ENCODE measurements at places on chromosomes 2 and 18.

DNA sequence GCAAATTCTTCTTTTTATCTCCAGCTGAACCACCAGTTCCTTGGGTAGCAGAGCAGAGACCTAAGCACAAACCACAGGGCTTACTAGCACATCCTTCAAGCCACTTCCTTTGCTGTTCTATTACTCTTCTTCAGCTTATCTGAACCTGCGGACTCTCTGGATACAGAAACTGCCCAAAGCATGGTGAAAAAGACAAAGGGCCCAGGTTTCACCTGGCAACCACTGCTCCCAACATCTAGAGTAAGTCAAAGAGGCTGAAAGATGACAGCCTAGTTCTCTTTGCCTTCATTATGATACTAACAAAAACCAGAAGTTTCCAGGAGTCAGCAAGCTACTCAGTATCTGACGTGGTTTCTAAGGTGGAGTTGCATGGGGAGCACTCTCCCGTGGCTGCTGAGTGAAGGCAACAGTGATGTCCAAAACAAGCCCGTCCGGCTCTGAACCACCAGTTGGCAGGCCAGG is 43.4 kb downstream of the KANSL3 start:
- DNase-seq, result no peak

GRCh38 chr18:2923464-2923863 is 76.7 kb downstream of the EMILIN2 start:
- no peak for DNase-seq

DNA sequence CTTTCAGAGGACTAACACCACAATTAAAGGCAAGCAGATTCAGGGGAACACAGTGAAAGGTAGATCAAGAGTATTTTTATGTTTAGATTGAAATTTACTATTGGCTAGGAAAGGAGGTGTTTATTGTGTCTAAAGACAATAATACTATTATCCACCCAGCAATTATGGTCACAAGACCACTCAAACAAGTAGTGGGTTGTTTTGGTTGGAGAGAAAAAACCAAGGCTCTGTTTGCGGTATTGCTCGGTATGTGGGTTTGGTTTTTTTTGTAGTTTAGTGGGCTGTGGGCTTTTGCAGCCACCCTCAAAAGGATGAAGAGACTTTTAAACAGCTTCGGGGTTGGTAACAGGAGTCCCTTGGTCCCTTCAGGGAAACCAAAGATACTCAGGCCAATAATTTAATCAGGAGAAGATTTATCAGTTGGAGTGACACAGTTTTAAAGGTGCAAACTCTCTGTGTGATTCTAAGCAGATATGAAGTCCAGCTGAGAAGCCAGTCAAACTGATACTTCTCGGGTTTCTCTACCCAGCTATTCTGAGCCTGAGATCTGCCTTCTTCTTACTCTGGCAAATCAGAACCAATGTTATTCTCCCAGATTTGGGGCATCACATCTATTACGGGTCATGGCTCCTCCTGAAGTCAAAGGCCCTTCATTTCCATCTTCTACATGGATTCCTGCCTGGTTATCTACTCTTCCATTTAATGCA is 55.3 kb downstream of the DCC start:
- DNase-seq, result no peak

DNA sequence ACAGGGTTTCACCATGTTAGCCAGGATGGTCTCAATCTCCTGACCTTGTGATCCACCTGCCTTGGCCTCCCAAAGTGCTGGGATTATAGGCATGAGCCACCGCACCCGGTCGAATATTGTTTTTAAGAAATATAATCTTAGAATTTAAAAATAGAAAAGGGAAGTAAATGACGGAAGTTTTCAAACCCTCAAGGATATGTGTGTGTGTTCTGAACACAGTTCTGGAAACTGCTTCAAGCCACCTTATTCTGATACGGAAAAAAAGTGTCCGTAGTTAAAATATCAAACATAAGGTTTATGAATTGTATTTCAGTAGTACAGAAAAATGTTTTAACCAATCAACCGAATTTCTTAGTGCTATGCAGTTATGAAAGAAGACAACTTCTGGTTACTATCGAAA is 115.9 kb downstream of the UPP2 start:
- no peak for DNase-seq

- no peak for DNase-seq
Observed at GRCh38 chr18:484749-485464, 15.6 kb downstream of the COLEC12 start.

DNA sequence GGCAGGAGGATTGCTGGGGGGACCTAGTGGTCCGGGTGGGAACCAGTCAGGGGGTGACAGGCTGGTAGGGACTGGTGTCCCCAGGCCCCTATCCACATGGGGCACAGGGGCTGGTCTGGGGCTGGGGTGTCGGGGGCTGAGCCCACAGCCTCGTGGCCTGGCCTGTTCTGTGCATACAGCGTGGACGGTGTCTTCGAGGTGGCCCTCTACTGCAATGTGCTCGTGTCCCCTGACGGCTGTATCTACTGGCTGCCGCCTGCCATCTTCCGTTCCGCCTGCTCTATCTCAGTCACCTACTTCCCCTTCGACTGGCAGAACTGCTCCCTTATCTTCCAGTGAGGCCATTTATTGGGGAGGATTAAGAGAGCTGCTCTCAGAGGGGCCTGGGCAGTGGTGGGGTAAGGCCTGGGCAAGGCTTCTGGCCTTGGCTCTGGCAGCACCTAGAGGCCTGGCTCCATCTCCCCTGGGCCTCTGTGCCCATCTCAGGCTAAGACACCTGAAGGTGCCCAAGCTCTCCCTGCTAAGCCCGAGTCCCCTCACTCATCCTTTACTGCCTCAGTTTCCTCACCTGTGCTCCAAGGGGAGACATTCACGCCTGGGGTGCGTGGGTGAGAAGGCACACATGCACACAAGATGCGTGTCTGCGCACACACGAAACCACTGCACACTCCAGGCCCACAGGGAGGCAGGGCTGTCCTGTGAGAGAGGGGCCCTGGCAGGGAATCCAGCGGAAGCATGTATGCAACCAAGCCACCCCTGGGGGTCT is 1.9 kb downstream of the CHRNG start:
- no peak for DNase-seq

DNA sequence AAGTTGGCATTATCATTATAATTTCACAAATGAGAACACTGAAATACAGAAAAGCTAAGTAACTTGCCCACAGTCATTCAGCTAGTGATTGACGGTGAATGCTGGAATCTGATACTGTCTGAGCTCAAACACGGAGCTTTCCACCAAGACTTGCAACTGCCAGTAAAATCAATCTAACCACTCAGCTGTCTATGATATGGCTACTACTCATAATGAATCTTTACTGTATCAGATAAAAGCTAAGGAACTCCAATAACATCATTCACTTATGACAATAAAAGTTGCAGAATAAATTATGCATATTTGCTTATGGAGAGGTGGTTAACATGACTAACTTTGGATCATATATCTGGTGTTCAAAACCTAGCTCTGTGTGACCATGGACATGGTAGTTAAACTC is 279.4 kb upstream of the NXPH2 start:
- no peak for DNase-seq

- no peak for DNase-seq
Observed at GRCh38 chr2:144165599-144166250, 354.2 kb downstream of the ZEB2 start.

GRCh38 chr2:176193048-176193447 is 4.6 kb downstream of the HOXD1 start:
- DNase-seq, result no peak

- DNase-seq, result peak; percentile 50
Observed at GRCh38 chr2:9748577-9748976, 94.7 kb upstream of the TAF1B start.

- DNase-seq, result no peak
Observed at GRCh38 chr2:123811846-123812245, 213.2 kb upstream of the CNTNAP5 start.

- no peak for DNase-seq
Observed at GRCh38 chr2:43701111-43701510, 24.9 kb upstream of the C1GALT1C1L start.

- DNase-seq, result no peak
Observed at GRCh38 chr2:177147093-177147694, 65.4 kb upstream of the HNRNPA3 start.

DNA sequence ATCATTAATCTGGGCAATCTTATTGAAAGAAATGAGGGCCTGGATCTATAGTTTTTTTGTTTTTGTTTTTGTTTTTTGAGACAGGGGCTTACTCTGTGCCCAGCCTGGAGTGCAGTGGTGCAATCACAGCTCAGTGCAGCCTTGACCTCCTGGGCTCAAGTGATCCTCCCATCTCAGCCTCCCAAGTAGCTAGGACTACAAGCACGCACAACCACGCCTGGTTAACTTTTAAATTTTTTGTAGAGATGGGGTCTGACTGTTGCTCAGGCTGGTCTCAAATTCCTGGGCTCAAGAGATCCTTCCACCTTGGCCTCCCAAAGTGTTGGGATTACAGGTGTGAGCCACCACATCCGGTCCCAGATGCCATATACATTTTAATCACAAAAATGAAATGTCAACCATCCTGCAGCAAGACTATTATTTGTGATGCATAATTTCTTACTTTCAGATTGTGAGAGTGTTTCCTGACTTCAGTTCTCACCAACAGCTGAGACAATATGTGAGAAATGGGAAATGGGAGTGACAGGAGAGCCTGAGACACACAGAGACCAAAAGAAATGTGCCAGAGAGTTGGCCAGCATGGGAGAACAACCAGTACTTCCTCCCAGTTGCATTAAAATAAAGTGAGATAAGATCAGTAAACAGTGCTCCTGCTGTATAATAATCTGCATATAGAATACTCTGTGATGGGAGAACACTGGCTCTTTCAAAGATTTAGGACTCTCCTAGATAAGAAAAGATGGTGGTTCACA is 87.6 kb downstream of the METTL8 start:
- DNase-seq, result no peak

- DNase-seq, result no peak
Observed at GRCh38 chr2:174327841-174328113, 7.0 kb upstream of the SP9 start.

GRCh38 chr18:28425886-28426285 is 249.0 kb upstream of the CDH2 start:
- no peak for DNase-seq

- no peak for DNase-seq
Observed at GRCh38 chr2:157459486-157459885, 15.6 kb upstream of the CYTIP start.

DNA sequence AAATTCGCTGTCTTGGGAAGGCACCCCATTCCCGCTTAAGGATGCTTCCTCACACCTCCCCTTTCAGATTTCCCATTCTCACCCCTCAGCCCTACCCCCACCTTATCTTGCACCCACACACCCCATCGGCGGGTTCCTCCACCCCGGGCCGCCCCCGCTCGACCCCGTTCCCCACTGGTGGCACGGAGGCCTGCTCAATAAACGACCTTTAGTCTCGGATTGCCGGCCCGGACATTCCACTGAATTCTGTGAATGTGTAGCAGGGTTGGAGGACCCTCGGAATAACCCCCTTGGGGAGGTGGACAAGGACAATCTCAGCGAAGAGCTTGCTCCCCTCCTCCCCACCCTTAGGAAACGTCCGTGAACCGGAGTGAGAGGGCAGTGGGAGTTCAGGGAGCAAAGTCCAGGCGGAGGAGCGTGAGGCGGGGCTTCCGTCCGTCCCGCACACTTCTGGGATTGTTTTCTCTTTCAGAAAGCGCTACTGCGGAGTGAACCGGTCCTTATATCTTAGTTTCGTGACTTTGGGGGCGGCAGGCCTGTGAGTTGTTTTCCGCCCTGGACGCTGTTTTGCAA is 2.8 kb upstream of the LBX2 start:
- DNase-seq, result peak; percentile 80

- no peak for DNase-seq
Observed at GRCh38 chr2:225472161-225472560, 72.7 kb downstream of the NYAP2 start.

GRCh38 chr2:7191932-7192331 is 274.7 kb downstream of the RNF144A start:
- DNase-seq, result no peak

DNA sequence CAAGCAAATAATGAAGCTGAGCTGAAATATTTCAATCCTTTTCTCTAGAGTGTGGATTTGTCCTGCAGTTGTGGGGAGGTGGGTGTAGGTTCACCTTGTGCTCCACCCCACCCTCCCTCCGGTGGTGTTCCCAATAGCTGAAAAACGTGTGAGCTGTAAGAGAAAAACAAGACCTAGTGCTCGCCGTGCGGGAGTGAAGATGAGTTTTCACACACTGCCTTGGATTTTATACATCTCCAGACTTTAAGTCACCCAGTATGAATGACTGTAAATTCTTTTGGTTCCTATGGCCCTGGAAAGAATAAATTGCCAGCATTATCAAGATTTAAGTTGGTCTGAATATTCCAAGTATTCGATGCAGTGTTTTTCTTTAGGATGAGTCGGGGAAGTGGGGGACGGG is 1.9 kb upstream of the SOX11 start:
- DNase-seq, result no peak

GRCh38 chr2:51329512-51329911 is 297.6 kb upstream of the NRXN1 start:
- DNase-seq, result no peak

DNA sequence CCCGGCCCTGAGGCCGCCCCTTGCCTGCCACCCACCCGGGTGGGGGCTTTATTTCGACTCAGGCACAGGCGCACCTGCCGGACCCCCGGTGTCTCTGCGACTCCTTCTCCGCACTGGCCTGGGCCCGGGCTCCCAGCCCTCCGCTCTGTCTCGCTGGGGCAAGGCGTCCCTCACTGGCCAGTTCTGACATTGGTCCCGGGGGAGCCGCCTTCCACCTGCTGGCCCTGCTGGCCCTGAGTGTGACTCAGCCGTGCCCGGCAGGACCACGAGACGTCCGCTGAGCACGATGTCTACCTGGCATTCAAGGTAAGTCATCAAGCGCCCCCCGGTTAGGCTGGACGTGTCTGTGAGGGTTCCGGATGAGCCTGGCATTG is 131.5 kb upstream of the CTDP1 start:
- DNase-seq, result no peak

Measured in left colon (tissue), 2 donors.